DMS153 (cell line): ENCODE measurements at places on chromosomes 3 and 15.

DNA sequence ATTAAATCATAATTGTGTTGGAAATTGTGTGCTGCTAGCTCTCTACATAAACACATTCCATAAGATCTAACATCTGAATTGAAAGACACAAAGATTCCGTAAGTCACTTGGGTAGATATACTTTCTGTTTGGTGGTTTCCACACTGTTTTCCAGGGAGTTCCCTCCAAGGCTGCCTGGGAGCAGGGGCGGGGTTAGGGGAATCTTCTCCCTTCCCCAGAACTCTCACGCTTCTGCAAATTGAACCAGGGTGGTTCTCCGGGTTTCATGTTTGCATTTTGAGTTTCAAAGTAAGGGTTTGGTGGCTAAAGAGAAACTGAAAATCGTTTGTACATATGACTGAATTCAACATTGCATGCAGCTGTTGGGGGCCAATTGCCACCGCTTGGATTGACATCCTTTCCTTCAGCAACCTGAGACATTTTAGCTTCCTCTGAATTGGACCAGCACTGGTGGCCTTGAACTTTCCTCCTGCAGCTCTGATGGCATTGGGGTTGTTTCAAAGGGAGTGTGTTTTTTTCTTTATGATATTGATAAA lies 192.7 kb upstream of the FEZF2 start:
- no peak for DNase-seq

DNA sequence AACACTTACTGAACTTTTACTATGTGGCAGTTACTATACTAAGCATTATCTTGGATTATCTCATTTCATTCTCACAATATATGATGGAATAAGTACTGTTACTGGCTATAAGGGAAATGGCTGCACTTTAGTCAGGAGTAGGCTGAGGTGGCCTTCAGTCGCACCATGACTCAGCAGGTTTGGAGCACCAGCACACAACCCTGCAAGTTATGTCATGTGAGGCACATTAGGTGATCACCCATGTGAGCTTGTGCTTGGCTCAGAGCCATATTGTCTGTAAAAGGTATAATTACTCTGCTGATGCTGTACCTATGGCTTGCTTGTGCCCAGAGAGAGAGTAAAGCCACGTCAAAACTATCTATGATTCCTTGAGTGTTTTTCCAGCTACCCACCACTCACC lies 54.1 kb upstream of the TIPARP start:
- peak; percentile 92 for DNase-seq

DNA sequence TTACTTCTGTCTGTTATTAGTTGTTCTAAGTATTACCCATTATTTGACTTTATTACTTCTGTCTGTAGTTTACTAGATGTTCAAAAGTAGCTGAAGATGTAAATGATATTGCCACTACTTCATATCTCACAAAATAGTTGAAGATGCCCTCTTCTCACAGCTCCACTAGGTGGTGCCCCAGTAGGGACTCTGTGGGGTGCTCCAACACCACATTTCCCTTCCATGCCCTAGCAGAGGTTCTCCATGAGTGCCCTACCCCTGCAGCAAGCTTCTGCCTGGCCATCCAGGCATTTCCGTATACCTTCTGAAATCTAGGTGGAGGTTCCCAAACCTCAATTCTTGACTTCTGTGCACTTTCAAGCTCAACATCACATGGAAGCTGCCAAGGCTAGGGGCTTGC lies 80.8 kb downstream of the KCNH8 start:
- DNase-seq, result no peak

DNA sequence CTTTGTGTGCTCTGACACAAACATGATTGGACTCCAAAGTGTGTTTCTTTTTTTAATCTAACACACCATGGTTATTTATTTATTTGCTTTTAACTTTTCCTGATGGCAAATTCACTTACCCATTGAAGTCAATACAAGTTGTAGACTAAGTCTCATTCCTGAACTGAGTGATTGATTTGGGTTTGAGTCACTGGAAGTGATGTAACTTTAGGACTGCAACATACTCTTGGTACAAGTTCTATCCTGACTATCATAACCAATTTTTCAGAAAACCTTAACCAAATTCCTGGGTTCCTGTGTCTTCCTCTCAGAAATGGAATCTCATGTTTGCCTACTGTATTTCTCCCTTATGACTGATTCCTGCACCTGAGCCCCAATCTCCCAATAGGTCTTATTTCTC lies 590.0 kb upstream of the ROBO1 start:
- no peak for DNase-seq

GRCh38 chr3:69200384-69201068 lies 78.1 kb upstream of the LMOD3 start:
- DNase-seq, result peak; percentile 39

DNA sequence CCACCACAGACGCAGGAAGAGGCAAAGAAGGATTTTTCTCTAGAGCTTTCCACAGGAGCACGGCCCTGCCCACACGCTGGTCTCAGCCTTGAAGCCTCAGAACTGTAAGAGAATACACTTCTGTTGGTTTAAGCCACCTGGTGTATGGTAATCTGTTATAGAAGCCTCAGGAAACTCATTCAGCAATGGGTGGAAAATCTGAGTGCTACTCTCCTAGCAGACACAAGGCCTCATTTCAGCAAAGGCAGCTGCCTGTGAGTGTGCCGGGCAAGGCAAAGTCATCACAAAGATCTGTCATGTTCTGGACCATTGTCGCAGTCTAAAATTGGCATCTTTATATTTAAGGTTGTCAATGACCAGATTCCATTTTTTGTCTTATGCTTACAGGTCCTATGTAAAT lies 31.0 kb downstream of the ATP10A start:
- no peak for DNase-seq

GRCh38 chr15:84734794-84735479 lies 13.5 kb upstream of the ZNF592 start:
- peak; percentile 53 for DNase-seq

GRCh38 chr15:61994216-61994615 lies 66.0 kb downstream of the VPS13C start:
- no peak for DNase-seq

- no peak for DNase-seq
Measured at GRCh38 chr15:100593431-100593830, 8.6 kb downstream of the LINS1 start.

GRCh38 chr3:14297784-14298236 lies 104.6 kb upstream of the SLC6A6 start:
- peak; percentile 22 for DNase-seq

DNA sequence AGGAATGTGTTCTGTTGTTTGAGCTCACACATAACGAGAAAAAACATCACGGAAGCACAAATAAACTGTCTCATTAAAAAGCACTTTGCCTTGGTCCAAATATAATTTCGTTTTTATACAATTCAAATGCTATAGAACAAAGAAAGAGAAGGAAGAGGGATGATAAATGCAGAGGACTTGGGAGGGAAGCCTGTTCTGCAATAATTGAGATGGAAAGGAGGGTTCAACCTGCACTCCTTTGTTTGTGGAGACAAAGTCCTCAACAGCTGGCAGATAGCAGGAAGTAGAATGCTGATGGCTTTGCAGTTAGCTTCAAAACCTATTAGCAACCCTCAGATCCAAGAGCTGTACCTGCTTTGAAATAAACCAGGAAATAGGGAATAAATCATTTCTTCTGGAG lies 1010.8 kb downstream of the FHIT start:
- DNase-seq, result peak; percentile 84
